ENCODE measurements at places on chromosomes 7 and 10. TPM values are rescaled to one million over a fixed set of nuclear protein-coding genes. Genes with fewer than 3 reads are reported as not detected.

The HTRA1 gene
- total RNA-seq = not detected

The FRMPD2 gene
- not detected for total RNA-seq

- no peak overlapping the region for H3K4me3 ChIP-seq
- no peak for DNase-seq
- H3K27me3 ChIP-seq = peaks cover 2% of the 10 kb centered on the region
- H3K4me1 ChIP-seq = no peaks in the 10 kb centered on the region
- no peaks in the 10 kb centered on the region for H3K36me3 ChIP-seq
Observed at GRCh38 chr10:17764142-17764541, 12.1 kb downstream of the TMEM236 start.

The TRPV6 gene
- not detected for total RNA-seq

The CCL24 gene
- total RNA-seq = not detected

GRCh38 chr7:151755131-151755801 is 121.6 kb downstream of the PRKAG2 start:
- no peak overlapping the region for H3K27ac ChIP-seq
- no peak for DNase-seq
- H3K4me3 ChIP-seq = no peak overlapping the region
- H3K4me1 ChIP-seq = peaks cover 16% of the 10 kb centered on the region

The NPM3 gene
- total RNA-seq = 175 TPM

The WDFY4 gene
- total RNA-seq = 0.05 TPM

The ZNF467 gene
- 0.21 TPM for total RNA-seq

The OR2A42 gene
- total RNA-seq = not detected

The MUC12 gene
- 1.5 TPM for total RNA-seq

DNA sequence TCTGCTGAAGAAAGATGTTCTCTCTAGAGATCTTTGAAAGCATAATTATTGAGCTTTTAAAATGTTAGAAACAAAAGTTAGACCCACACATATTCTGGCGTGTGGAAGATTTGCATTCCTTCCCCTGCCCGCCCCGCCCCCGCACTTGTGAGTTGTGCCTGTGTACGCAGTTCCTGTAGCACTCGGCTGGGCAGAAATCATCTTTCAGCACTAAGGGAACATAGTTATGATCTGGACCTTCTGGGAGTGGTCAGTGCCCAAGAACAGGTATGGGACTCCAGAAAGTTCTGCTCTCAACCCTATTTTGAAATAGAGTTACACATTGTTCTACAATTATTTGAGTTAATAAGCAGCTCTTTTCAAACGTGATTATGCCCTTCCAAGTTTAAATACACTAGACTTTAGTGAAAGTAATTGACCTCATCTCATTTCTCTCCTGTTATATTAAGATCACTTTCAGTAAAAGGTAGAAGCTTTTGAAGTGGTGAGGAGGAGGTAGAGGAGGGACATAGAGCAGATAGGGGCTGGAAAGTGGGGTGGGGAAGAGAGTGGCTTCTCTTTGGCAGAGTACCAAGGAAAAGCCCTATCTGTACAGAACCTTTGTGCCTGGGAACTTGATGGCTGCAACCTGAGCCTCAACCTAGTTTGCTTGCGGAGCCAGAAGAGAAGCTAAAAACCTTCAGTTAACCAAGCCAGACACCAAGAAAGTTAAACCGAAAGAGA is 5.7 kb downstream of the BLVRA start:
- H3K4me3 ChIP-seq = peak overlapping the region; percentile 59
- H3K27me3 ChIP-seq = no peaks in the 10 kb centered on the region
- H3K27ac ChIP-seq = peak overlapping the region; percentile 58
- H3K4me1 ChIP-seq = peaks cover 37% of the 10 kb centered on the region
- peaks cover 9% of the 10 kb centered on the region for H3K36me3 ChIP-seq

DNA sequence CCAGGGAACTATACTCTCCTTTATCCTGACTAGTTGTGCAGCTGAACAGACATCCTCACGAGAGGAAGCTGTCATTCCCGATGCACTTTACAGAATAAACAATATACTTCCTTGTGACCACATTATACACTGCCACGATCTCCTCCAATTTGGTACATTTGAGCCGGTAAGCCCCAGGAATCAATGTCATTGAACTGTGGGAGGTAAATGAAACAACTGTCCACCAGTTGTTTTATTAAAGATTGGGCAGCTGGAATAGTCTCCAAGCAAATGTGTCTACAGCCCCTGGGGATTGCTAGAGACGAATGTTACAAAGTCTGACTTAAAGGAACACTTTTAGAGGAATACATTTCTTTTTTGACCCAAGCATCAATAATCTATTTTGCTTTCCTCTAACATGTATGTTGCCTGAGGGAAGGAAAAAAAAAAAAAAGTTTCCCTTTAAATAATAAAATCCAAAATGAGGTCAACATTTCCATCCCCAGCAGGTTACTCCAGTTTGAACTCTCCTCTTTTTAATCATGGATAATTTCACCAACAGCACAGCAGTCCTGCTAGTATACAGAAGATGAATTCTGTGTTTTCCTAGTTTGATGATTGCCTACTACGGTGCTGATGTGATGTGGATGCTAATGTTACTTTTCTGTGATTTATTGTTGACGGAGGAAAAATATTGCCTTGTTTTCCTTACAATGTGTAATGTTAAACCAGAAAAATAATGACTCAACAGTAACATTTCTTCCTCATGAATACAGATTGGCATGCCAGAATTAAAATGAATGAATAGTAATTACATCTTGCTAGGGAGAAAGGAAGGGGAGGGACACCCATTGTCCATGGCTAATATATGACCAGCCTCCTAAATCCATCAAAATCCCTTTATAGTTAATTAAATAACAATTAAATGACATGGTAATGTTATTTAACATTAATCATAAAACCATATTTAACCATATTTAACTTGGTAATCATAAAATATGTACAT is 360.9 kb downstream of the NEBL start:
- H3K36me3 ChIP-seq = no peaks in the 10 kb centered on the region
- no peak overlapping the region for H3K4me3 ChIP-seq

DNA sequence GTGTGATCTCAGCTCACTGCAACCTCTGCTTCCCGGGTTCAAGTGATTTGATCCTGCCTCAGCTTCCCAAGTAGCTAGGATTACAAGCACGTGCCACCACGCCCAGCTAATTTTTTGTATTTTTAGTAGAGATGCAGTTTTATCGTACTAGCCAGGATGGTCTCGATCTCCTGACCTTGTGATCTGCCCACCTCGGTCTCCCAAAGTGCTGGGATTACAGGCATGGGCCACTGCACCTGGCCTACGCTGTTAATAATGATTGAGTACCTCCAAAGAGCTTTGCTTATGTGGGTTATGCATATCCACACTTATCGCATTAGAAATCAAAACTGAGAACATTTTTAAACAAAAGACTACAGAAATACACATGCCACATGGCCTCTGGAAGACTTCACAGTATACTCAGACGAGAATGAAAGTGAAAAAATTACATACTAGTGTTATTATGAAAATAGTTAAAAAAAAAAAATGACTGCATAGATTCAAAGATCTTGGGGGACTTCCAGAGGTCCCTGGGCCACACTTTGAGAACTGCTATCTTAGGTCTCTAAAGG is 25.4 kb downstream of the RPP38 start:
- DNase-seq = no peak
- peaks cover 22% of the 10 kb centered on the region for H3K4me1 ChIP-seq
- H3K27ac ChIP-seq = peak overlapping the region; percentile 84
- H3K27me3 ChIP-seq = no peaks in the 10 kb centered on the region
- peak overlapping the region; percentile 39 for H3K4me3 ChIP-seq
- H3K36me3 ChIP-seq = peaks cover 46% of the 10 kb centered on the region

GRCh38 chr7:33107136-33108066 is 1.8 kb downstream of the RP9 start:
- H3K36me3 ChIP-seq = peaks cover 11% of the 10 kb centered on the region
- peaks cover 20% of the 10 kb centered on the region for H3K27me3 ChIP-seq
- H3K4me3 ChIP-seq = peak overlapping the region; percentile 97
- peak; percentile 88 for DNase-seq

GRCh38 chr10:14451341-14451740 is 120.6 kb upstream of the FRMD4A start:
- no peaks in the 10 kb centered on the region for H3K36me3 ChIP-seq
- no peaks in the 10 kb centered on the region for H3K4me1 ChIP-seq
- no peak overlapping the region for H3K4me3 ChIP-seq
- H3K27ac ChIP-seq = no peak overlapping the region

- no peak overlapping the region for H3K4me3 ChIP-seq
- no peak overlapping the region for H3K27ac ChIP-seq
- no peaks in the 10 kb centered on the region for H3K36me3 ChIP-seq
Observed at GRCh38 chr7:26438078-26438477, 146.4 kb downstream of the SNX10 start.

- no peak overlapping the region for H3K27ac ChIP-seq
- peaks cover 20% of the 10 kb centered on the region for H3K4me1 ChIP-seq
- peaks cover 61% of the 10 kb centered on the region for H3K36me3 ChIP-seq
- H3K27me3 ChIP-seq = no peaks in the 10 kb centered on the region
- DNase-seq = no peak
- no peak overlapping the region for H3K4me3 ChIP-seq
Observed at GRCh38 chr7:140031364-140031763, 31.4 kb downstream of the PARP12 start.

GRCh38 chr10:81871558-81871957 is 3.4 kb upstream of the NRG3 start:
- H3K27ac ChIP-seq = no peak overlapping the region
- H3K4me1 ChIP-seq = peaks cover 7% of the 10 kb centered on the region
- H3K27me3 ChIP-seq = peaks cover 32% of the 10 kb centered on the region
- no peak for DNase-seq
- no peak overlapping the region for H3K4me3 ChIP-seq

The SHLD2 gene
- 38.9 TPM for total RNA-seq

- H3K36me3 ChIP-seq = peaks cover 27% of the 10 kb centered on the region
- H3K4me1 ChIP-seq = no peaks in the 10 kb centered on the region
- DNase-seq = no peak
- H3K27ac ChIP-seq = no peak overlapping the region
Observed at GRCh38 chr7:6607651-6608051, 7.8 kb upstream of the ZNF853 start.

The SDK1 gene
- 0.16 TPM for total RNA-seq

The TMEM72 gene
- not detected for total RNA-seq

GRCh38 chr7:748446-748845 is 21.4 kb upstream of the PRKAR1B start:
- no peaks in the 10 kb centered on the region for H3K4me1 ChIP-seq
- H3K4me3 ChIP-seq = no peak overlapping the region
- DNase-seq = no peak

GRCh38 chr7:444606-445005 is 75.0 kb downstream of the PDGFA start:
- no peaks in the 10 kb centered on the region for H3K36me3 ChIP-seq
- H3K27me3 ChIP-seq = peaks cover 2% of the 10 kb centered on the region
- H3K27ac ChIP-seq = no peak overlapping the region

GRCh38 chr7:42095791-42096190 is 141.2 kb downstream of the GLI3 start:
- no peak overlapping the region for H3K27ac ChIP-seq
- H3K27me3 ChIP-seq = no peaks in the 10 kb centered on the region
- H3K4me1 ChIP-seq = no peaks in the 10 kb centered on the region
- DNase-seq = no peak
- H3K4me3 ChIP-seq = no peak overlapping the region

The GPR37 gene
- not detected for total RNA-seq

The HABP2 gene
- total RNA-seq = not detected

The FAM241B gene
- total RNA-seq = 9.4 TPM

GRCh38 chr7:108723381-108723814 is 153.7 kb downstream of the DNAJB9 start:
- H3K27ac ChIP-seq = no peak overlapping the region
- H3K4me1 ChIP-seq = no peaks in the 10 kb centered on the region
- H3K36me3 ChIP-seq = no peaks in the 10 kb centered on the region

DNA sequence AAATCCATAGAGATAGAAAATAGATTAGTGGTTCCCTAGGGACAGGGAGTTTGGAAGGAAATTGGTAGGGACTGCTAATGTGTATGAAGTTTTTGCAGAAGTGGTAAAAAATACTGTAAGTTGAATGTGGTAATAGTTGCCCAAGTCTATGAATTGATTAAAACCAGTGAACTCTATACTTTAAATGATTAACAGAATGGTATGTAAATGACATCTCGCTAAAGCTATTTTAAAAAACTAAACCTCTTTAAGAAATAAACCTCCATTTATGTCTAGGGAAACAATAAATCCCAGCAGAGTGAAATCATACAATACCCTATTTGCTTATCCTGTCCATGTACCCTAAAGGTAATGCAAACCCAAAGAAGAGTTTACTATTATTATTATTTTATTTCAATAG is 61.4 kb downstream of the IPMK start:
- no peaks in the 10 kb centered on the region for H3K27me3 ChIP-seq
- peaks cover 19% of the 10 kb centered on the region for H3K36me3 ChIP-seq
- H3K4me1 ChIP-seq = peaks cover 6% of the 10 kb centered on the region
- no peak overlapping the region for H3K4me3 ChIP-seq
- no peak for DNase-seq

Measured in activated CD4-positive, alpha-beta T cell treated with anti-CD3 and anti-CD28 coated beads, Interleukin-2, amount 10 ng/mL, durations not matched to agents 24 days and 14 days (primary cell).